ENCODE measurements at places on chromosomes 11 and 22. TPM values are rescaled to one million over a fixed set of nuclear protein-coding genes. Genes with fewer than 3 reads are reported as not detected.

CHRNA10 gene
- total RNA-seq: 3.4 TPM

SYT13 gene
- total RNA-seq: not detected

SLC17A6 gene
- total RNA-seq: not detected

IGLL1 gene
- total RNA-seq: not detected

SPTBN2 gene
- 0.93 TPM for total RNA-seq

GRCh38 chr11:72653649-72654048 lies 20.6 kb downstream of the PDE2A start:
- DNase-seq: no peak

GRCh38 chr11:8056810-8057463 lies 24.1 kb upstream of the TUB start:
- no peak for DNase-seq

GRCh38 chr11:114087025-114087424 lies 27.5 kb downstream of the ZBTB16 start:
- DNase-seq: peak; percentile 82

Measured in natural killer cell treated with Interleukin-12 subunit alpha and Interleukin-12 subunit beta and Interleukin-15 and Interleukin-18, amount 100 ng/mL, for 72 hours (primary cell).